ENCODE measurements at places on chromosomes 7 and 10.

DNA sequence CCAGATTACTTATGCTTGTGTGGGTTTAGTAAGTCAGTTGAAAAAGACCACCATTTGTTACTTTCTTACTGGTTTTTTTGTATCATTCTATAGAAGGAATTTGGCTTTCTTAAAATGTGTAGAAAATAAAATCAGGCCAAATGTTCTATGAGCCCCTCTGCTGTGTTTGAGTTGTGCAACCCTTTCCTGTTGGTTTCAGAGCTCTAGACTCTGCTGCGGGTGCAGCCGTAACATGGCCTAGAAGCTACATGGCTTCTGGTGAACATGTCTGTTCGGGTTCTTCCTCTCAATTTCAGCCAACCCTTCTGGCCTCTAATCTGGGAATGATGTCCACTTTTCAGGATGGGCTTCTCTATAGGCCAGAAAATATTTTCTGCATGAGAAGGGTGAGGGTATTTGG lies 56.6 kb upstream of the RAB18 start:
- no peak for DNase-seq

GRCh38 chr7:32533276-32534029 lies 38.2 kb downstream of the AVL9 start:
- DNase-seq: no peak

GRCh38 chr7:18357691-18358090 lies 137.9 kb upstream of the HDAC9 start:
- DNase-seq: no peak

GRCh38 chr7:86978808-86979506 lies 80.5 kb downstream of the ELAPOR2 start:
- no peak for DNase-seq

DNA sequence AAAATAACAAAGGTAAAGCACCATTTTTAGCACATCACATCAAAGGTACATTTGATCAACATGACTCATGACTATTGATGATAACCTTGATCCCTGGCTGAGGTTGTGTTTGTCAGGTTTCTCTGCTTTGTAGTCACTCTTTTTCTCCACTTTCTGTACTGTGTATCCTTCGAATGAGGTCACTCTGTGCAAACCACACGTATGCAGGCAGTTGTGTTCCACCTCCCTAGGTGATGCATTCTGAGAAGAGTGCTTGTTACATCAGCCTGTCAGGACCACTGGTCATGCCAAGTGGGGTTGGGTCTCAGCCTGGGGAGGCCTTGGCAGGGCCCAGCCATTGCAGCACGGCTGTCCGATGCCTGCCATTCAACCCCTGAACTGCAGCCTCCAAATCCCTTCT lies 62.8 kb upstream of the GJD4 start:
- no peak for DNase-seq

- no peak for DNase-seq
Measured at GRCh38 chr10:96208271-96208670, 63.1 kb downstream of the BLNK start.

- no peak for DNase-seq
Measured at GRCh38 chr7:28406192-28406591, 6.1 kb upstream of the CREB5 start.

DNA sequence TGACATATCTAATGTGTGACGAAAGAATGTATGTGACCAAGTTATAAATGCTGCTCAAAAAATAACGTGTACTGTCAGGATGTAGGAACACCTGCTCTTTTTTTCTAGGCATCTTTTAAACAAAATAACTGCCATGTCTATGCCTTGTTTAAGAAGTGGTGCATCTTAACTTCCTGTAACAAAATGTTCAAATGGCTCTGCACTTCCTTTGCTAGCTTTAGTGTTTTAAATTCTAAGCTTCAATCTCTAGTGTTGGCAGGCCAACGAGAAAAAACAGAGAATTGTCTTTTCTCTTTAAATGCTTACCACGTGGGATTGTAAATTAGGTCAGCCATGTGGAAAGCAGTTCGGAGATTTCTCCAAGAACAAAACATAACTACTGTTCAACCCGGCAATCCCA lies 14.6 kb upstream of the PDSS1 start:
- no peak for DNase-seq

DNA sequence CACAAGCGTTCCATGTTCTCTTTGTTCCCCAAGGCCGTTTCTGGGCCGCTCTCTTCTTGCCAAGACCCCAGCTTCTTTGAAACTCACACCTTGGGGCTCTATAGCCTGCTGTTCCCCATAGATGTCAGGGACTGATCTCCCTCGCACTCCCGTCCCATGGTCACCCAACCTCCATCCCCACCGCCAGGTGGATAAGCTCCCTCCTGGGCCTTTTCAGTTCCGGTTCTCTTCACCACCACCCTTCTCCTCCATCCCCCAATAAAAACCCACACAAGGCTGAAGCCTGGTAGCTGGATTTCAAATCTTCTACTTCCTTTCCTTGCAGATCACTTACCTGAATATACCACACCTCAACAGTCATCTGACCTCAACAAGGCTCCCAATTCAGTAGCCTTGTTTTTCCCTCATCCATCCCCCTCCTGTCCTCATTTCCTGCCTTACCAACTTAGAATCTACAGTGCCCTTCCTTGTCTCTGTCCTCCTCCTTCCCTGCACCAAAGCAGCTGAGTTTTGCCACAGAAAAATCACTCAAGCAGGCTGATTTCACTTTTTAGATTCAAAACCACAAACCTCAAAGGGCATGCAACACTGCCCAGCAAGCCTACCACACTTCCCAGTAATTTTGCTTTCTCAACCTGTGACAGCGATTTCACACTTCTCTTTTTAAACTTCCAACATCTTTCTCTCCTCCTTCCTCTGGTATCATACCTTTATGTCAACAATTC lies 7.7 kb downstream of the SLC37A3 start:
- no peak for DNase-seq

DNA sequence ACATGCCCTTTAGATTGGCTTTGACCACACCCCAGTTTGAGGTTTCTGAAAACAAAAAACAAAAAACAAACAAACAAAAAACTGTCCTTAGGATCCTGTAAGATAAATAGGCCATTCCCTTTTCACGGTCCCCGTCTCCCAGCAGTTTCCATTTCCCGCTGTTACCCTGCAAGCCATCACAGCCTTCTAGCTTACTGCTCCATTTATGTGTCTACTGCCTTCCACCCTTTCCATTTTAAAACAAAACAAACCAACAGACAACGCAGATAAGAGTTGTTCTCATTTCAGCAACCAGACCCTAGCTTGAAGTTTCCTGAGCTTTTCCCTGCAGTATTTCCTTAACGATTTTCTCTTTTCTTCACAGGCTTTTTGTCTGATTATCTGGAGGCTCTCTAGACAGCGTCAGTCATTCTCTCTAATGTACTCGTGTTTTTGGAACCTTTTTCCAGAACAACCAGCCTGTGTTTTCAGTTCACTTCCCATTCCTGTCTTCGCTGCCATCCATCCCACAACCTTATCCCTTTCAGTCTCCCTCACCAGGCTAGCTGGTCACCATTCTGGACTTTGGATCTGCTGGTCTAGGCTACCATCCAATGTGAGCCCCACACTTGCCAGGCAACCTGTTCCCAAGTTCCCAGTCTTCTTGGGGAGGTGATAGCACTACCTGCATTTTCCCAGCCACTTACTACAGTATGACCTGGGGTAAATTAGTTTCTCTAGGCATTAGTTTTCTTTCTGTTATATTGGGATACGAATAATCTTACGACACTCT lies 317.3 kb upstream of the FZD1 start:
- no peak for DNase-seq

DNA sequence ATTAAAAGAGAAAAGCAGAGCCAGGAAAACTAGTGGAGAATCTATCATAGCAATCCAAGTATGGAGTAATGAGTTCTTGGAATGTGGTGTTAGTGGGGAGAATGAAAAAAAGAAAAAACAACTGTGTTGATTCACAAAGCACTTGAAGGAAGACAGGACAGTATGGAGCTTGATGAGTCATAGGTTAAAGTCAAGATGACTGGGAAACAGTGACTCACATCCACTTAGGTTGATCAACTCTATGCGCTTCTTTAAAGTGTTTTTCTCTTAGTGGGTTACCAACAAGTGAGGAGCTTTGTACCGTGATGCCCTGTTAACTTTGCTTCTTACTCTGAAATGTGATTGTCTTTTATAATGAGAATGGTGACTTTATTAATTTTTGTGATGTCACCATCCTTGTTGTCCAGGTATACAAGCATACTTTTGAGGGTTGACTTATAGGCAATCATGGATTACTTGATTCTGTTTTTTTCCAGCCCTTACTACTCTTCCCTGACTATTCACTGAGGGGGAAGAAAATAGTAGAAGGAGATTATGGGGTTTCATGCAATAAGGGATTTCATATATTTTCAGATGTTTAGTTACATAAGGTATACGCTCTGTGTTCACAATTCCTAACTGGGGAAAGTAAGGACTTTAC lies 32.1 kb upstream of the MDFIC start:
- DNase-seq: no peak

GRCh38 chr10:22618078-22618785 lies 96.1 kb downstream of the PIP4K2A start:
- DNase-seq: no peak

- no peak for DNase-seq
Measured at GRCh38 chr10:114708717-114709335, 50.8 kb upstream of the ABLIM1 start.

- DNase-seq: no peak
Measured at GRCh38 chr7:89584896-89585295, 569.4 kb upstream of the STEAP1 start.

DNA sequence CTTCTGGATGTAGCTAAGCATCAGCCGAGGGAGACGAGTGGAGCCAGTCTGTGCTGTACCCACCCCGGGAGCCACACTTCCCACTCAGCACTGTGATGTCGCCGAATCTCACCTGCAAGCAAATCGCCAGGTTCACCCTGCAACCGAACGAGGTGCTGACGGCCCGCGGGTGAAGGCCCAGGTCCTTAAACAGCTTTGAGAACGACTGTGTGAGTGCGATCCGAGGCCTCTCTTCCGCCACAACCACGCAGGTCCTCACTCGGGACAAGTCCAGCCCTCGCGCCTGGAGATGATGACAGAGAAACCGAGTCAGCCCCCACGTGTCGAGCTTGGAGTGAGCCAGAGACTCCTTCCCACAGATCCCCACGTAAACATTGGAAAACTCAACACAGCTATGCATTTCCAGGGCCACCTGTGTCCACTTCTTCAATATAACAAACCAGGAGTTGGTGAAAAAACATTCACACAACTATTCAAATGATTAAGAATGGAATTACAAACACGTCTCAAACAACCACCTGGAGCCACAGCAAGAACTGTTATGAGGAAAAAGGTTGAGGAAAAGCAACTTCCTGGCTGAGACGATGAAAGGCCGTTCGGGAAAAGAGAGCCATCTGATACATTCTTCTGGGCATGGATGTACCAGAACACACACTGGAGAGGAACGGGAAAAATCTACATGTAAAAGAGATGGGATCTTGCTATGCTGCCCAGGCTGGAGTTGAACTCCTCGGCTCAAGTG lies 191.8 kb downstream of the ZMYND11 start:
- no peak for DNase-seq

- DNase-seq: no peak
Measured at GRCh38 chr7:138346975-138347374, 113.1 kb upstream of the TRIM24 start.

GRCh38 chr7:155316427-155317113 lies 18.9 kb downstream of the INSIG1 start:
- DNase-seq: no peak

All from activated CD4-positive, alpha-beta T cell treated with anti-CD3 and anti-CD28 coated beads, Interleukin-2, amount 50 U/mL, for 1 hour (primary cell).